ENCODE measurements at places on chromosomes 1 and 21. TPM values are rescaled to one million over a fixed set of nuclear protein-coding genes. Genes with fewer than 3 reads are reported as not detected.

Gene KCNJ6
- not detected for total RNA-seq

Gene TFF3
- not detected for total RNA-seq

Gene DMBX1
- not detected for total RNA-seq

Gene GBP1
- 25.9 TPM for total RNA-seq

Gene TRIM58
- 0.05 TPM for total RNA-seq

Gene RNF187
- 118 TPM for total RNA-seq

Gene ACKR1
- not detected for total RNA-seq

Gene OR2M3
- total RNA-seq: not detected

Gene SHE
- total RNA-seq: 0.05 TPM

Gene ADAMTSL4
- 2.7 TPM for total RNA-seq

Gene RRP15
- total RNA-seq: 16.9 TPM

Gene GUCA2B
- total RNA-seq: not detected

Gene ADGRB2
- total RNA-seq: 28.5 TPM

Gene ADAMTS1
- 42.4 TPM for total RNA-seq

Gene CHRNB2
- total RNA-seq: 0.05 TPM

Gene LYPD8
- total RNA-seq: not detected

Gene CD101
- 0.18 TPM for total RNA-seq

Gene FH
- total RNA-seq: 70.5 TPM

Gene COL6A1
- 842 TPM for total RNA-seq

Gene HYI
- total RNA-seq: 51.4 TPM

Gene CR2
- total RNA-seq: not detected

Gene CNR2
- total RNA-seq: not detected

Gene C1orf50
- total RNA-seq: 3.7 TPM

Gene FAAH
- total RNA-seq: 1.6 TPM

Gene RAP1GAP
- 0.89 TPM for total RNA-seq

Gene CHIA
- not detected for total RNA-seq

Gene PKLR
- not detected for total RNA-seq

Gene SYT6
- total RNA-seq: not detected

Gene RORC
- total RNA-seq: not detected

Gene LGR6
- total RNA-seq: not detected

Gene ADSS2
- total RNA-seq: 35.6 TPM

Gene HMCN1
- total RNA-seq: 41.3 TPM

Gene IFNAR1
- total RNA-seq: 57.0 TPM

Gene CADM3
- total RNA-seq: 0.30 TPM

Gene COL9A2
- 0.78 TPM for total RNA-seq

Gene LCE2A
- total RNA-seq: not detected

Gene SASS6
- 1.5 TPM for total RNA-seq

Gene S100A3
- total RNA-seq: 1.4 TPM

Gene CFHR1
- 0.18 TPM for total RNA-seq

Gene PAX7
- not detected for total RNA-seq

Gene LCE1E
- 0.42 TPM for total RNA-seq

Gene PTAFR
- total RNA-seq: 0.05 TPM

Gene NPR1
- total RNA-seq: 0.05 TPM

Gene MYOG
- not detected for total RNA-seq

Gene SNX27
- 43.1 TPM for total RNA-seq

Gene H3-3A
- 136 TPM for total RNA-seq

Gene RHOC
- total RNA-seq: 414 TPM

Gene OR6K3
- total RNA-seq: not detected

Gene MUL1
- total RNA-seq: 30.6 TPM
